ENCODE measurements at places on chromosomes 3 and 15.

- no peak for DNase-seq
Measured at GRCh38 chr3:122668930-122669730, 11.5 kb upstream of the PARP14 start.

DNA sequence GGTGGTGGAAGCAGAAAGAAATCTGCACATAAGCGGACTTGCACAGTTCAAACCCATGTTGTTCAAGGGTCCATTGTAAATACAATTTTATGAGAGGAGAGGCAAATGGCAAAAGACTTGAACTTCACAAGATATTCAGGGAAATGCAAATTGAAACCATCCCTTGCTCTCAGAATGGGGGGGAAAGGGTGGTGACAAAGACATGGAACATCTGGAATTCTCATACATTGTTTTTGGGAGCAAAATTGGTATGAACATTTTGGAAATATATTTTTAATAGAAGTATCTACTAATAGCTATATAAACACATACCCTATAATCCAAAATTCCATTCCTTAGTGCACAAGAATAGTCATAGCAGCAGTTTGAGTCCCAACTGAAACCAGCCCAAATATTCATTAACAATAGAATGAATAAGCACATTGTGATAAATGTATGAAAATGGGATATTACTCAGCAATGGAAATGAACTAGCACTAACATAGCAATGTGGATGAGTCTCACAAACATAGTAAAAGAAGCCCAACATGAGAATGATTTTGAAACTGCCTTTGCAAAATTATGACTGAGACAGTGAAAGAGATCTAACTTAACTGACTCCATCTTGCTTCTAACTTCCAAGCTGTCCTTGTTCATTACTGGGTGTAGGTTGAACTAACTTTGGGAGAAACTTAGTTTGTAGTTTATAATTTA, 77.2 kb downstream of the CD200R1L start:
- DNase-seq: no peak

DNA sequence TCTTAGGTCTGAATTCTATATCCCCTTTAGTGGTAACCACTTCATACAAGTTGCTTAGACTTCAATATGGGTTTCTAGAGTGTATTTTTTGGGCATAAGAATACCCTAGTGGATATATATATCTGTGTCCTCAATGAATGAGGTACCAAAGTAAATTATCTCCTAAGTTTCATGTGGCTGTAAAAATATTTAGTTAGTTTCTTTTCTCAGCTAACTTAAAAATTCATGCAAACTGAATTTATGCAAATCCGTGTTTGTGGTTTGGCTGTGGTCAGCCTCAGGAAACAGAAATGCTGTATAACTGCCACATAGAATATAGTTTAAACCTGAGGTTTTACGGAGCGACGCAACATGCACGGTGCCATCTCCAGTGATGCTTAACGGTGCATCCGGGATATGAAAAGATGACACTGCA, 80.3 kb downstream of the PEX5L start:
- no peak for DNase-seq

DNA sequence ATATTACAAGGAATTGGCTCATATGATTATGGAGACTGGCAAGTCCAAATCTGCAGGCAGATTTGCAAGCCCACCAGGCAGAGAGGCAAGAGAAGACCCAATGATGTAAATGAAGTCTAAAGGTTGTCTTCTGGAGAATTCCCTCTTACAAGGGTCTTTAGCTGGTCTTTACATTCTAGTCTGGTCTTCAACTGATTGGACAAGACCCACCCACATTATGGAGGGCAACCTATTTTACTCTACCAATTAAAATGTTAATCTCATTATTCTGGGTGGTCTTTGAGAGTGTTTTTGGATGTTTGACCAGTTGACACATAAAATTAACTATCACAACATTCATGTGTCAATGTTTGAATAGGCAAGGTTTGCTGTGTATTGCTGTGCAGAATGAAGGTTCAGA, 28.0 kb upstream of the ATP11B start:
- no peak for DNase-seq

GRCh38 chr3:14767245-14768051, 51.3 kb upstream of the FGD5 start:
- DNase-seq: no peak

DNA sequence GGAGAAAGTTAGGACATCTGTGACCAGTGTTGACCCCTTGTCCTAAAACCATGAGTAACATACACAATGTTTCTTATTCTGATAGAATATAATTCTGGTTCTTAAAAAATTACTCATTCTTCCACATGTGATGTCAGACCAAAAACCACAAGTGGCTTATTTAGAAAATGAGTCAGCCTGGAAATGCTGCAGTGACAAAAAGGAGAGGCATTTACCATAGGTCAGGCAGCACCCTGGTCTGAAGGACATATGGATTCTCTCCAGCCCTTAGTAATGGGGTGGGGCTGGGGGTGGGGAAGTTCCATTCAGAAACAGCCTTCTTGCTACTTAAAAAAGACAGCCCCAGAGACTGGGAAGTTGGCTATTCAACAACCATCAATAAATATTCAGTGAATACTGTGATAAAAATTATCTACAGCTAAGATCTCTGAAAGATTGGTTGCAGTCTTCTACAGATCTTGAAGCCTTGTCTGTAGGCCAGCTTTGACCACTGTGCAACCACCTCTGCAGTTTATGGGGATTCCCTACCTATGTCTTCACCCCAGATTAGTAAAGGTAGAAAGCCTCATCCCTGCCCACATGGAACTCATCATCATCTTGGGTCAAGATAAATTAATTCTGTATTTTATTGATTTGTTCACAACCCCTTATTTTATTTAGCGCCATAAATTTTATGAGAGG, 34.9 kb upstream of the TIMP4 start:
- no peak for DNase-seq

- peak; percentile 45 for DNase-seq
Measured at GRCh38 chr15:77907824-77908751, 169.4 kb downstream of the TBC1D2B start.

DNA sequence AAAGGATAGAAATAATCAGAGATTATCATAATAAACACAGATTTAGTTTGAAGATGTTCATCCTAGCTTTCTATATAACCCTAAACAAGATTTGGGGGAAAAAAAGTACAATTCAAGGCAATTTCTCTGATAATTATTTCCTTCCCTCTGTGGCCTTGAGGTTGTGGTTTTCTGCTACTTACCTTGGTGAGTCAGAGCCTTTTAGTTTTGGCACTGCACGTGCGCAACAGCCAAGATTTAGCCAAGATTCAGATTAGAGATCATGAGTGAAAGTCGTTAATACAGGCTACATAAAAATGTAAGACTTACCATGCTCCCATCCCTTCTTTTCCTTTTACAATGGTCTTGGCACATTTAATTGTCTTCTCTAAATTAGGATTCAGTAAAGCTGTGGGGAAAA, 6.7 kb downstream of the LYZL4 start:
- no peak for DNase-seq

DNA sequence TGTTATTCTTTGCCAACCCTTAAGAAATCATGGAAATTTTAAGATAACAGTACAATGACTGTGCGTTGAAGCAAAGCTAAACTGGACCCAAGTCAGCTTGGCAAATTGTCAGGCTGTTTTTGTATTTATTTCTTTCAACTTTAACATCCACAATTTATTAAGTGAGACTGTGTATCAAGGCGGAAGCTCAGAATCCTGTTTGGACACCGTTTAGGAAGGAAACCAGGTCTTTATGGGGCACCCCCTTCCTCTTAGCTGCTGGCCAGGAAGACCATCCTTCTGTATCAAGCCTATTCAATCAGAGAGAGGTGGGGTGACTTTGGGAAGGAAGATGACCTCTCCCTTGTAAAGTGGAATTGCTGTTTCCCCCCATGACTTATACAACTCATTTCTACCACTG, 166.0 kb downstream of the MCTP2 start:
- no peak for DNase-seq

- DNase-seq: no peak
Measured at GRCh38 chr3:62335196-62335595, 38.2 kb downstream of the FEZF2 start.

DNA sequence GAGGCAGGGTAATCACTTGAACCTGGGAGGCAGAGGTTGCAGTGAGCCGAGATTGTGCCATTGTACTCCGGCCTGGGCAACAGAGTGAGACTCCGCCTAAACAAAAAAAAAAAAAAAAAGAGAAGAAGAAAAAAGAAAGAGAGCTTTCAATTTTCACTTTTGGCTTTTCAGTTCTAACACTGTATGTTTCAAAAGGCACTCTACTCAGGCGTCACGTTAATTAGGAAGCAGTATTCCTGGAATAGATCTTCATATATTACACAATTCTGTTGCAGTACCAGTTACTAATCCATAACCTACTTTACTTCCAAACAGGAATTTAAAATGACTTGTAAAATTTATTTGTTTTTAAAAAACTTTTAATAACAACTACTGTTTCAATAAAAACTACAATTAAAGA, 131.7 kb upstream of the PLXND1 start:
- no peak for DNase-seq

DNA sequence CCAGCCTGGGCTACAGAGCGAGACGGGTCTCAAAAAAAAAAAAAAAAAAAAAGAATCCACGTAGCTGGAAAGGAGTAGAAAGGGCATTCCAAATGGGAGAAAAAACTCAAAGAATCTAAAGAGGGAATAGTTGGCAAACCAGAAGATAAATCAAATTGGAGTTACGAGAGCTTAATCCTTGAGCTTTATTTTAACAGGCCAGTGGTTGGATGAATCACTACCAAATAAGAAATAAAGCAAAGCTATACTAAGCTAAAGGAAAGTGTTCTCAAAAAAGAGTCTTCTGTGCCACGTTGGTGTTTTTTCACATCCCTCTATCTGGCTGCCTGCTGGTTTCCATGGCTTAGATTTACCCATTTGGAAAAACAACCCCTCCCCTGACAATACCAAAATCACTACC, 14.0 kb downstream of the VGLL4 start:
- no peak for DNase-seq

- no peak for DNase-seq
Measured at GRCh38 chr3:195057716-195058115, 213.2 kb downstream of the XXYLT1 start.

DNA sequence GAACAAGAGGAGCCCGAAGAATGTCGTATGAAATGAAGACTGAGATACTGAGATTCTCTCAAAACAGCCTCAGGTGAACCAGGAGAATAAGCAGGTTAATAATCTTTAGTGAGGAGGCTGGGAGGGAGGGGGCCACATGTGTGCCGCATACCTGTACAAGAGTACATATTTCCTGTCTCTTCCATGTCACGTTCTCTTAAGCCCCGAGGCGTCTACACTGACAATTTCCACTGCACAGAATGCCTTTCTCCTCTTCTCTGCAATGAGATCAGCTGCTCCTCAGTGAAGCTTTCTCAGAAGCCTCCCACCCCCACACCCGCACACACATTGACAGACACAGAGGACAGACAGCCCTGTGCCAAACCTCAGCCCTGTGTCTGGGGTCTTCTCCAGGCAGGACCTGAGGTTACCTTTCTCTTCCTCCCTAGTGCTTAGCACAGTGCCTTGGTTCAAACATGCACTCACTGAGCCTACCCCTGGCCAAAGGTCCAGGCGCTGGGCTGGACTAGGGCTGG, 55.4 kb downstream of the PDZRN3 start:
- DNase-seq: no peak

GRCh38 chr3:71511037-71511436, 72.5 kb downstream of the FOXP1 start:
- no peak for DNase-seq

GRCh38 chr3:14335774-14336748, 66.3 kb upstream of the SLC6A6 start:
- DNase-seq: peak; percentile 48

- DNase-seq: no peak
Measured at GRCh38 chr3:59996056-59996455, 946.2 kb upstream of the CFAP20DC start.

DNA sequence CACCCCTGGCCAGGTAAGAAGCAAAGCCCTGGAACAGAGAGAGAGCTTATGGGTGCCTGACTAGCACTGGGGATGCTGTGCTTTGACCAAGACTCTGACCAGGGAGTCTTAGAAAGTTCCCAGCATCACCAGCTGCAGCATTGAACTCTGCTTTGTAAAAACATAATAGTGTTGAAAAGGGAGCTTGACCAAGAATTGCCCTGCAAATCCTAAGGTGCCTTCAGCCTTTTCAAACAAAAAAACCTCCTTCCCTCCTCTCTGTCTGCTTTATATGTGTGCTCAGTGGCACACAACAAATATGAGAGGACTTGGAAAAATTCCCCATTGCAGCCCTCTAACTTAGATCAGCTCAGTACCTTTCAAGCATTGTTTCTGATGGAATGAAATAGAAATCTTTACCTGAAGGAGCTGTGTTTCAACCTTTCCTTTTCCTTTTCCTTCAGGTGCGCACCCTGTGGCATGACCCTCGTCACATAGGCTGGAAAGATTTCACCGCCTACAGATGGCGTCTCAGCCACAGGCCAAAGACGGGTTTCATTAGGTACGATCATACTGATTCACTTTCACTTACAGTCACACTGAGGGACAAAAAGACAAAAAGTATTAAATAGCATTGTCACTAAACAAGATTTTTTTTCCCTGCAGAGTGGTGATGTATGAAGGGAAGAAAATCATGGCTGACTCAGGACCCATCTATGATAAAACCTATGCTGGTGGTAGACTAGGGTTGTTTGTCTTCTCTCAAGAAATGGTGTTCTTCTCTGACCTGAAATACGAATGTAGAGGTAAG, 13.0 kb downstream of the THBS1 start:
- no peak for DNase-seq

GRCh38 chr3:59052803-59053411, 3.1 kb upstream of the CFAP20DC start:
- peak; percentile 40 for DNase-seq

DNA sequence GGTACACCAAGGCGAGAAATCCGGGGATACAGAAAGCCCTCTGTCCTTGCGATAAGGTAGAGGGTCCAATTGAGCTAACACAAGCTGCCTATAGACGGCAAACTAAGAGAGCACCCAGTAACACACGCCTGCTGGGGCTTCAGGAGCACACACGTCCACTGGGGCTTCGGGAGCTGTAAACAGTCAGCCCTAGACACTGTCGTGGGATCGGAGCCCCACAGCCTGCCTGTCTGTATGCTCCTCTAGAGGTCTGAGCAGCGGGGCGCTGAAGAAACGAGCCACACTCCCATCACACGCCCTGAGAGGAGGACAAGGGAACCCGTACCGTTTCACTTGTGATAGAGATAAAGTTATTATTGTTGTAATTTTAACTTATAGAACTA, 486 bp downstream of the SAMMSON start:
- DNase-seq: no peak

DNA sequence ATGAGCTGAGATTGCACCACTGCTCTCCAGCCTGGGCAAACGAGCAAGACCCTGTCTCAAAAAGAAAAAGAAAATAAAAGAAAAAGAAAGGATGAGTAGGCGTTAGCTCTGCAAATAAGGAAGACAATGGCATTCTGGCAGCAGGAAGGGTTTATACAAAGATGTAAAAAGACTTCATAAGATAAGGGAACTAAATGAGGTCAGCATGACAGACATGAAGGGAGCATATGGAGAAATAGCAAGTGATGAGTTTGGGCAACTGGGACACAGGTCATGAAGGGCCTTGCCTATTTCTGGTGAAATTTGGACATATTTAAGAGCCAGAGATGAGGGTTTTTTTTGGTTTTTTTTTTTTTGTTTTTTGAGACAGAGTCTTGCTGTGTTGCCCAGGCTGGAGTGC, 24.5 kb downstream of the TMEM266 start:
- no peak for DNase-seq

All from neural progenitor cell (in vitro differentiated cells).